Ovary (tissue), 10 donors: ENCODE measurements at places on chromosomes 6 and 20. TPM values are rescaled to one million over a fixed set of nuclear protein-coding genes. Genes with fewer than 3 reads are reported as not detected.

DNA sequence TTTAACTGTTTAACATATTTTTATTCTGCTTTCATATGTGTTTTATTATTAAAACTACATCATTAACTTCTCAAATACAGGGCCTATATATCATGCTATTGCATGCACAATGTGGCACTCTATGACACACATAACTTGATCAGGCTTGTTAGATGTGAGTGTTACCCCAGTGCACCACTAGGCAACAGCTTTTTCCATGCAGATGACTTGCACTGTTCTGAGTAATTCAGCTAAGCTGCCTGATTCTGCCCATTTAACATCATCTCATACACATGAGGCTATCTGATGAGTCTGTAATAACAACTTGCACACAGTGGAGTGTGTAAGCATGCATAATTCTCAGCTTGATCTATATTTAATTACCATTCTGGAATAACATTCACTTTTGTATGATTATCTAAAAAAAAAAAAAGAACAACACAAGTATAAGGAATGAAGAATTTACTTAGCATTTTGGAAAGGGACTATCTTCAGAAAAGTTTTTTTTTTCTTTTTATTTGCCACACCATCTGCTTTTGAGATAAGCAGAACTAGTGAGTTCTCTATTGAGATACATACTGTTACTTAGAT, 83.1 kb downstream of the GRM1 start:
- no peak overlapping the region for H3K27ac ChIP-seq
- H3K4me3 ChIP-seq: no peak overlapping the region
- H3K36me3 ChIP-seq: no peaks in the 10 kb centered on the region
- DNase-seq: no peak
- H3K27me3 ChIP-seq: no peaks in the 10 kb centered on the region

The EYA2 gene
- polyA plus RNA-seq: 0.54 TPM

- H3K4me3 ChIP-seq: no peak overlapping the region
- no peaks in the 10 kb centered on the region for H3K4me1 ChIP-seq
- H3K27me3 ChIP-seq: no peaks in the 10 kb centered on the region
- no peaks in the 10 kb centered on the region for H3K36me3 ChIP-seq
- DNase-seq: no peak
Observed at GRCh38 chr6:101011186-101011585, 130.1 kb upstream of the ASCC3 start.

- no peak for DNase-seq
- H3K36me3 ChIP-seq: no peaks in the 10 kb centered on the region
- H3K4me3 ChIP-seq: no peak overlapping the region
- H3K4me1 ChIP-seq: peaks cover 2% of the 10 kb centered on the region
- no peak overlapping the region for H3K27ac ChIP-seq
Observed at GRCh38 chr6:159254186-159254585, 85.0 kb downstream of the FNDC1 start.

- H3K4me3 ChIP-seq: no peak overlapping the region
- H3K4me1 ChIP-seq: no peaks in the 10 kb centered on the region
- no peaks in the 10 kb centered on the region for H3K27me3 ChIP-seq
- DNase-seq: no peak
Observed at GRCh38 chr6:102340311-102340710, 946.8 kb downstream of the GRIK2 start.

The NCOA3 gene
- 8.2 TPM for polyA plus RNA-seq

DNA sequence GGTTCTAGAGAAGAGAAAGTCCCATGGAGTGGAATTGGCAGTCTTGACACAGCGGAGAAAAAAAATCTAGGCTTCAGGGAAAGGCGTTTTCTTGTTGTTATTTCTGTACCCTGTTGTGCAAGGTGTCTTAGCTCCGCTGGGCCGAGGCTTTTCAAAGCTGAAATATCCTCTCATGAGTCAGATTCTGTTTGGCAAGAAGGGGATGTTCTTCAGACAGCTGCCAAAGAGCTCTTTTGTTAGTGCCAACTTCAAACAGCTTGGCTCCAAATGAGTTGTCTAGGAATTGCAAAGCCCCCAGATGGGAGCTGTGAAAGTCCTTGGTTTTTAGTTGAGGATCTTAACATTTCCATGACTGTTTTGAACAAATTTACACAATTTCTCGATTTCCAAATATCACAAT, 45.6 kb downstream of the LRRN4 start:
- peak; percentile 62 for DNase-seq
- H3K36me3 ChIP-seq: no peaks in the 10 kb centered on the region
- H3K4me3 ChIP-seq: peak overlapping the region; percentile 3
- H3K27me3 ChIP-seq: no peaks in the 10 kb centered on the region
- no peak overlapping the region for H3K27ac ChIP-seq
